Tracheal epithelial cell (primary cell): ENCODE measurements at places on chromosomes 5 and 9. TPM values are rescaled to one million over a fixed set of nuclear protein-coding genes. Genes with fewer than 3 reads are reported as not detected.

Gene OLFM1
- 0.48 TPM in 1 of 2 replicates, not detected in the other for total RNA-seq

Gene OLFML2A
- 20.2 and 25.1 TPM in 2 replicates for total RNA-seq

Gene CDO1
- 0.24 TPM in 1 of 2 replicates, not detected in the other for total RNA-seq

Gene ADRB2
- total RNA-seq, result 13.6 and 42.4 TPM in 2 replicates

Gene SCAI
- total RNA-seq, result 3.9 and 6.0 TPM in 2 replicates

Gene DRD1
- not detected in 2 replicates for total RNA-seq

Gene LRRC14B
- total RNA-seq, result not detected in 2 replicates

Gene LEAP2
- total RNA-seq, result 0.21 and 0.48 TPM in 2 replicates

Gene LECT2
- total RNA-seq, result not detected in 2 replicates

Gene GRAMD2B
- total RNA-seq, result 23.4 and 45.3 TPM in 2 replicates

Gene ADAMTS12
- 1.9 TPM in 1 of 2 replicates, not detected in the other for total RNA-seq

Gene NRARP
- total RNA-seq, result 10.0 and 15.7 TPM in 2 replicates

Gene FOXD1
- total RNA-seq, result 4.1 and 4.9 TPM in 2 replicates

Gene DND1
- 0.43 TPM in 1 of 2 replicates, not detected in the other for total RNA-seq

Gene C8G
- total RNA-seq, result not detected in 2 replicates

Gene GARIN3
- not detected in 2 replicates for total RNA-seq

Gene ADAMTS6
- total RNA-seq, result 17.1 and 34.0 TPM in 2 replicates

Gene ECM2
- total RNA-seq, result 1.1 and 1.4 TPM in 2 replicates

Gene MARCHF11
- total RNA-seq, result not detected in 2 replicates

Gene MYO10
- 27.7 and 61.4 TPM in 2 replicates for total RNA-seq

Gene DMAC1
- total RNA-seq, result 11.3 and 12.1 TPM in 2 replicates

Gene PROB1
- total RNA-seq, result 0.72 and 1.5 TPM in 2 replicates

Gene PTGS1
- 1.9 TPM in 2 replicates for total RNA-seq

Gene MEIKIN
- not detected in 2 replicates for total RNA-seq

Gene ERGIC1
- total RNA-seq, result 95.2 and 114 TPM in 2 replicates

Gene NR5A1
- total RNA-seq, result 0.21 TPM in 1 of 2 replicates, not detected in the other

Gene OR1L1
- 0.24 TPM in 1 of 2 replicates, not detected in the other for total RNA-seq

Gene EIF4EBP3
- 0.85 and 4.3 TPM in 2 replicates for total RNA-seq

Gene PCDHGB3
- 0.24 and 0.43 TPM in 2 replicates for total RNA-seq

Gene C9orf153
- 0.48 and 0.85 TPM in 2 replicates for total RNA-seq

Gene TMEM252
- not detected in 2 replicates for total RNA-seq

Gene PCDHGA6
- total RNA-seq, result under 0.01 and 0.24 TPM in 2 replicates

Gene NTNG2
- under 0.01 and 0.24 TPM in 2 replicates for total RNA-seq

Gene OR1J4
- total RNA-seq, result not detected in 2 replicates

Gene DMRT3
- total RNA-seq, result not detected in 2 replicates

Gene HRH2
- not detected in 2 replicates for total RNA-seq

Gene IQGAP2
- not detected in 2 replicates for total RNA-seq
